A549 treated with CpdA at 1 μM for 4 hours (cell line): ENCODE measurements at places on chromosomes 7 and 10. TPM values are rescaled to one million over a fixed set of nuclear protein-coding genes. Genes with fewer than 3 reads are reported as not detected.

The EZH2 gene
- total RNA-seq = 21.0 to 25.0 TPM (median 23.4 TPM) in 5 replicates

The ABCB1 gene
- 0.08 to 0.18 TPM (median 0.15 TPM) in 3 of 5 replicates, not detected in the others for total RNA-seq

The GPER1 gene
- total RNA-seq = 0.69 to 1.0 TPM (median 0.89 TPM) in 5 replicates

The PPP1R3A gene
- not detected in 5 replicates for total RNA-seq

The POU6F2 gene
- not detected in 5 replicates for total RNA-seq

The COL28A1 gene
- 0.33 to 1.0 TPM (median 0.65 TPM) in 5 replicates for total RNA-seq

The C10orf62 gene
- 0.12 TPM in 1 of 5 replicates, not detected in the others for total RNA-seq

The PDK4 gene
- 3.8 to 6.7 TPM (median 4.9 TPM) in 5 replicates for total RNA-seq

The NEBL gene
- 3.0 to 4.7 TPM (median 3.9 TPM) in 5 replicates for total RNA-seq

The MRC1 gene
- total RNA-seq = 0.02 to 0.03 TPM (median 0.02 TPM) in 4 of 5 replicates, not detected in the other

The ANKRD61 gene
- total RNA-seq = 0.38 to 0.90 TPM (median 0.61 TPM) in 5 replicates

The ACSL5 gene
- 0.08 to 0.21 TPM (median 0.13 TPM) in 5 replicates for total RNA-seq

The OR2A12 gene
- total RNA-seq = not detected in 5 replicates

The CYP3A7 gene
- not detected in 5 replicates for total RNA-seq

The CYP2C8 gene
- total RNA-seq = 0.17 TPM in 1 of 5 replicates, not detected in the others

The ANKRD2 gene
- 2.5 to 4.8 TPM (median 4.0 TPM) in 5 replicates for total RNA-seq

The ITPRID1 gene
- not detected in 5 replicates for total RNA-seq
